Mammary epithelial cell (primary cell): ENCODE measurements at places on chromosomes 6 and 20. TPM values are rescaled to one million over a fixed set of nuclear protein-coding genes. Genes with fewer than 3 reads are reported as not detected.

Gene ASIP
- total RNA-seq: not detected

Gene PARD6B
- total RNA-seq: 7.7 TPM

Gene TP53TG5
- total RNA-seq: not detected

Gene OPRL1
- total RNA-seq: 0.50 TPM

Gene BMP6
- 0.33 TPM for total RNA-seq
